Ecto neural progenitor cell (in vitro differentiated cells): ENCODE measurements at places on chromosomes 4 and X.

DNA sequence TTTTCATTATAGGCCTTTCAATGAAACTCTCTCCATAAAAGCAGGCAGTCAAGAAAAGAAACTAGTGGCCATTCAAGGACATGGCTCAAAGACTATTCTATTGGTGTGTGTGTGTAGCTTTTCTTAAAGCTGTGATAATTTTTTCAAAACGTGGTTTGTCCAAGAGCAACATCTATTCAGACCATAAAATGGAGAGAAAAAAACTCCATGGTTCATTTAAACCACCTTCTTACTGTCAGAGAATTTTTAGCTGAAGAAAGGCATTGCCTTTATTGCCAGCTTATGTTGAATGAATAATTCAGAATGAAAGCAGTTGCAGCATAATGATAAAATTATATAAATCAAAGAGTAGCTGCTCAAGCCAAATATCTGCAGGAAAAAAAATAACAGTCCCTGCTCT, 325.5 kb downstream of the PCDH18 start:
- DNase-seq: no peak

DNA sequence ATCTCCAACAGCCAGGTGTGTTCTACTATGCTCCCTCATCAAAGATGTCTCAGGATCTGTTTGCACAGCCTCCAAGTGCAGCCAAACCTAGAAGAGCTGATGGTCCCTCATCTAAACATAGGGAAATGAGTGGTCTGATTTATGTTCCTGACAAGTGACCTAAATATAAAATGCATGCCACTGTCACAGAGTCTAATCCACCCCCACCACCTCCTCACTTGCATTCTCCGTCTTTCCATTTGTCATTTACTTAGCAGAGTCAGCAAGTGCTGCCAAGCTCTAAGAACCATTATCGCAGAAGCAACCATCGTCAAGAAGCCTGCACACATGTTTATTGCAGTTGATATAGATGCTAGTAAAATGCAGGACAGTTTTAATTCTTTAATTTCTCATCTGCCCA, 33.1 kb upstream of the VCX3A start:
- DNase-seq: no peak

GRCh38 chrX:120514236-120514635, 45.1 kb upstream of the LAMP2 start:
- DNase-seq: no peak

DNA sequence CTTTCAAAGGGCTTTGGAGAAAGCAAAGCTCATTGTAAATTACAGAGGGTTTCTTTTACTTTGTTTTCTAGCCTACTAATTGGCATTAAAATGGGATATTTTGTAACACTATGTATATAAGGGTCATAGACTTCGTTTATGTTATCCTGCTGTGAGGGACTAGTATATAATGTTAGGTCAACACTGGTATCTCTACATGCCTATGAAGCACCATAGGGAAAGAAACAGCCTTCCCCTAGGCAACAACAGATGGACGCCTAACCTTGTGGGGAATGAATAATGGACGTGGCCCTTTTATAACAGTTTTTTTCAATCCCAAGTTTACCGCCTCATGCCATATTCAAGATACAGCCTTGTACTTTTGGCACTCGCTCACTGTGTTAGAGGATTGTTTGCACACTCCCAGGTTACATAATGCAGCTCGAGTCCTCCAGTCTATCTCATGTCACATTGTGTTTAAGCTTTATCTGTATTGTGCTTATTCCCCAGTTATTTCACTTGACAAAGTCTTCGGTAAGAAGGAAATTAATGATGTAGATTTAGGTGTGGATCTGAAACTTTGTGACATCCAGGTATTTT, 711.0 kb downstream of the RPA4 start:
- DNase-seq: no peak

GRCh38 chr4:41146716-41147506, 67.4 kb downstream of the APBB2 start:
- DNase-seq: peak; percentile 76

GRCh38 chrX:66046612-66047235, 6.8 kb upstream of the VSIG4 start:
- no peak for DNase-seq

DNA sequence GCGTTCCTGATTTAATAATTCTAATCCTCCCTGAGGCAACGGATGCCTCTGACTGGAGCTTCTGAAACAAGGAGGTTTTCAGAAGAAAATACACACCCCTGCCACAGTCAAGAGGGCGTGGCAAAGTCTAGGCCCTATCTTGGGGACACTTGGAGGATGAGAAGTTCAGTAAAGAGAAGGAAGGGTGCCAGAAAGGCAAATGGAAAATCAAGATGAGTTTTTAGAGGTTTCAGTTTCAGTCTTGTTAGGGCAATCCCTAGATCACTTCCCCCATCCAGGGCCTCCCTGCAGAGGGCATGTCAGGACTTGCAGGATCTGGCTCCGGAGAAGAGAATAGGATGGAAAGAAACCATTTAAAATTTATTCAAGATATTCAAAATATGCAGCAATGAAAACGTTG, 28.5 kb upstream of the FGF2 start:
- no peak for DNase-seq

- DNase-seq: no peak
Measured at GRCh38 chr4:138507522-138507921, 265.4 kb upstream of the SLC7A11 start.

GRCh38 chr4:37602454-37603069, 83.6 kb downstream of the RELL1 start:
- no peak for DNase-seq

DNA sequence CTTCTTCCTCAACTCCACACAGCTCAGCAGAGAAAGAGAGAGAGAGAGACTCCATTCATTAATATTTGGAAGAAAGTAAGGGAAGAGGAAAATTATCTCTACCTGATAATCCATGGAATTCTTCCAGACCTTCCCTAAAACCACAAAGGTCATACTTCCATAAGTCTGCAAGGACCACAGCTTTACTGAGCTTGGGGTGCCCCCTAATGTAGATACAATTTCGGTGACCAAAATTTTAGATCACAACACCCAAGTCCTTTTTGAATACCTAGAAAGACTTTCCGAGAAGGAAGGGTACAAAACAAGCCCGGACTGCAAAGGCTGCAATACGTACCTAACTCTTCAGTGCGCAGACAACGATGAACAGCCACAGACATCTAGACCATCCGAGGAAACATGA, 523.9 kb downstream of the GLUD2 start:
- no peak for DNase-seq
